Tracheal epithelial cell (primary cell): ENCODE measurements at places on chromosomes 3 and 15. TPM values are rescaled to one million over a fixed set of nuclear protein-coding genes. Genes with fewer than 3 reads are reported as not detected.

The MESP2 gene
- total RNA-seq: 0.48 and 1.3 TPM in 2 replicates

The IL17RB gene
- total RNA-seq: 1.2 TPM in 1 of 2 replicates, not detected in the other

The RPS17 gene
- total RNA-seq: 1,998 and 2,404 TPM in 2 replicates

The LDHAL6B gene
- not detected in 2 replicates for total RNA-seq

The PLSCR2 gene
- 0.21 TPM in 1 of 2 replicates, not detected in the other for total RNA-seq
